ENCODE measurements at places on chromosomes 13 and 19.

- DNase-seq = no peak
Measured at GRCh38 chr19:3785451-3785937, 687 bp downstream of the MATK start.

DNA sequence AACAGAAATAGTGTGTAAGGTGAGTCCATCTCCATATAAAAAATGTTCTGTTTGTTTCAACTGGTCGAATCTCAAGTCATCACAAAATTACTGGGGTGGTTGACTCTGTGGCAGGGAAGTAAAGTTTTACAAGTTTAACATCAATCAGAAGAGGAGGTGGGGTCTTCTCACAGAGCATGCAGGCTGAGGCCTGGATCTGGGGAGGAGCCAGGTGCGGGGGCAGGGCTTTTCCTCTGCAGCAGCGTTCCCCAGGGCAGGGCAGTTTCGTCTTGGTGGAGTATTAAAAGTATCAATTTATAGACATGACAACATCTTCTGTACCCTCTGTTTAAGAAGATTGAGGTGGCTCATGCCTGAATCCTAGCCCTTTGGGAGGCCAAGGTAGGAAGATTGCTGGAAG, 68.8 kb downstream of the SLC7A9 start:
- no peak for DNase-seq

DNA sequence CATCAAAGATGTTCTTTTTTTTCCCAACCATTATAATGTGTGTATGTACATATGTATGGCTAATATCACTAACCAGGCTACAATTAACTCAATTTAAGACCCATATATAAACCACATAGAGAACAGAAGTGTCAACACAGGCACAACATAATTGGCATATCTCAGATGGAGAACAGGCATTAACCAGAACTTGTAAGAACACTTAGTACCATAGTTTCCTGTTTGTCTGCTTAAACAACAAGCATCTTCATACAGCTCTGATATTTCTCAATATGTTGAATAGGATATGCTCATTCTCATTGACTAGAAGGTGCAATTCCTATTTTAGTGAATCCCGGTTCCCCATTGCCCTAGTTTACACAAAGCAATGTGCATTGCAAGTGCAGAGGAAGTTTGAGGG, 116.9 kb upstream of the EDNRB start:
- DNase-seq = no peak

DNA sequence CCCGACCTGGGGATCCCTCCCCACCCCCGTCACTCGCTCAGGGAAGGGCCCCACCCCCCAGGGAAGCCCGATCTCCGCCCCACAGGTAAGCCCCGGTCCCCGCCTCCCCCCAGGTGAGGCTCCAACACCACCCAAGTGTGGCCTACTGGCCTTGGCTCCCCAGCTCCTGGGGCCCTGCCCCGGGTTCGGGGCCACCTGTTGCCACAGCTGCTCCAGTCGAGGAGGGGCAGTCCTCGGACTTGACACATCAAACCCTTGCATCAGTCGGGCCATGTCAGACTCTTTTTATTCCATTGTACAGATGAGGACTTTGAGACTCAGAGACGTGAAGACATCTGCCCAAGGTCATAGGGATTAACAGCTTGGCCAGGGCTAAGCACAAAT, 512 bp downstream of the CC2D1A start:
- no peak for DNase-seq

GRCh38 chr13:41052441-41052840, 8.9 kb upstream of the WBP4 start:
- DNase-seq = no peak

- peak; percentile 42 for DNase-seq
Measured at GRCh38 chr19:49890349-49891311, 6.1 kb downstream of the IL4I1 start.

GRCh38 chr13:112983428-112984196, 14.6 kb downstream of the MCF2L start:
- no peak for DNase-seq

DNA sequence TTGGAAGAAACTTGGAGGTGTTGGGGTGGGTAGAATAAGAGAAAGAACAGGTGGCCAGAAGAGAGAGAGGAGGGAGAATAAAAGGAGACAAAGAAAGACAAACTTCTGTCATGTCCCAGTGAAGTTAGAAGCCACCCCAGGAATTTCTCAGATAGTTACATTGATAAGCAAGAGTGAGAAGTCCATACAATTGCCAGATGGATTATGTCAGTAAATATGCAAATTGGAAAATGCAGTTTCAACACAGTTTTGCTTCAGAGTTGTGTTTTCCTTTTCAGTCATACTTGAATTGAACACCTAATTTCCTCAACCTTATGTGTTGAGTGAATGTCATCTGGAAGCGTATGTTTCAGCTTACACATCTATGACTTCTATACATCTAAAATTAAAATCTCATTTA, 139.2 kb downstream of the RXFP2 start:
- no peak for DNase-seq

GRCh38 chr19:46784262-46785053, 3.9 kb downstream of the SLC1A5 start:
- DNase-seq = peak; percentile 21

DNA sequence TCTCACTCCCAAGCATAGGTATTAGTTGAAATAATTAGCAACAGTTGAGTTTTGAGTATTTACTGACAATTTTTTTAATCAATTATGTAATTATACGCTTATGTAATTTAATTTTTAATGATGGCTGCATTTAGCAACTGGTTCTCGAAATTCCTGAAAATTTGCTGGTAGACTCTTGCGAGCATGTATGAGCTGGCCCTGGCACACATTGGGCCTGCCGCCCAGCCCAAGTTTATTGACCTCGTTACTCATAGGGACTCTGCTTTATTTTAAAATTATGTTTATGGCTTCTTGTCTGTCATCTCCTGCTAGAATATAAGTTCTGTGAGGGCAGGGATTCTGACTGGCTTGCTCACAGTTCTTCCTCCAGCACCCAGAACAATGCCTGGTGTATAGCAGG, 6.7 kb downstream of the KLK14 start:
- no peak for DNase-seq

GRCh38 chr13:110565296-110565695, 3.8 kb upstream of the RAB20 start:
- no peak for DNase-seq

DNA sequence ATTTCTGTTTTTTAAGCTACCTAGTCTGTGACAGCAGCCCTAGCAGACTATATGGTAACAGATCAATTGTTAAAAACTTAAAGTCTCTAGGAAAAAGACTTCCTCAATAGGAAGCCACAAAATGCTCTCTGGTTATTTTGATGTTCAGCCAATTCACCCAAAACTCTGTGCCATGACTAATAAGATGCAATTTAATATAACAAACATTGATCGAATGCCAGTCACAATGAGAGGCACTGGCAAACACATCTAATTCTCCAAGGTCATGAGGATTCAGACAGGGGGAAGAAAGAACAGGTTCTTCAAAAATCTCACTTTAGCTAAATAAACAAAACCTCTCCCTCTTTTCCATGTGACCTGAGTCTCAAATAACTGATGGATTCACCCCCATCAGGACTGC, 107.5 kb downstream of the SUCLA2 start:
- DNase-seq = no peak

DNA sequence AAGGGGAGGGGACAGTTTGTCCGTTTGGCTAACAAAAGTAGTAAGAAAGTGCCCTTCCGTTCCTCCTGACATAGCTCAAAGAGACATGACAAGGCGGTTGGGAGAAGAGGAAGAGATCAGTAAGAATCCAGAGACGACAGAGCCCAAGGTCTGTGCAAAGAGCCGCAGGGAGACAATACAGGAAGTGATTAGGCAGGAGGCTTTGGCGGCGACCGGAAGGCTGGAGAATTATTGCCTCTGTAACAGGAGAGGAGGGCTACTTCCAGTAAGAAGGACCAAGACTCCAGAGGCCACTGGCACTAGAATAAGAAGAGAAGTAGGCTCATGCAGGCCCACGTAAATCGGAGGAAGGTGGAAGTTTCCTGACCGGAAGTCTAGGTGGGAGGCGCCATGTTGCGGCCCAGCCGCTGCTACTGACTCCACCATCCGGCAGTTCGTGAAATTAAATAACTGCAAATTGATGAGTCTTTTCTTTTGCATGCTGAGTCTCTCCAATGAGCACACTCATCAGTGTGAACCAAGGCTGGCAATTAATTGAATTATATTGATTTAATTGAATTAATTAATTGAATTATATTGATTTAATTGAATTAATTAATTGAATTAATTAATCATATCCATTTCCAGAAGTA, 9.9 kb downstream of the RFX2 start:
- no peak for DNase-seq

GRCh38 chr13:79799059-79799867, 318.3 kb downstream of the NDFIP2 start:
- no peak for DNase-seq

DNA sequence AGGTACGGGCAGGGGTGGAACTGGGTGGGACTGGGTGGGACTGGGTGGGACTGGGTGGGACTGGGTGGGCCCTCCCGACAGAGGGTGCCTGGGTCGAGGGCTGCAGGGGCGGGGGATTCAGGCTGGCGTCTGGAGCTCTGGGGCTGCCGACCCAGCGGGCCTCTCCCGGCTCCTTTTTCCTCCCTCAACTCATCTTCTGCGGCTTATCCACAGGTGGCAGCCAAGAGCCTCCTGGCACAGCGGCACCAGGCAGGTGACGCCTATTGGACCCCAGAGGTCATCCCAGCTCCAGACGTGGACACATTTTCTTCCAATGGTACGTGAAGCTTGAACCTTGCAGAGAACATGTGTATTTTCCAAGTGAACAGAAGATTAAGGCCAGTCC, 533 bp downstream of the ZNF544 start:
- no peak for DNase-seq

All from stimulated activated CD8-positive, alpha-beta memory T cell treated with anti-CD3 and anti-CD28 coated beads, Interleukin-15, amount 100 ng/mL, for 24 hours (primary cell).